ENCODE measurements at places on chromosomes 12 and 14.

DNA sequence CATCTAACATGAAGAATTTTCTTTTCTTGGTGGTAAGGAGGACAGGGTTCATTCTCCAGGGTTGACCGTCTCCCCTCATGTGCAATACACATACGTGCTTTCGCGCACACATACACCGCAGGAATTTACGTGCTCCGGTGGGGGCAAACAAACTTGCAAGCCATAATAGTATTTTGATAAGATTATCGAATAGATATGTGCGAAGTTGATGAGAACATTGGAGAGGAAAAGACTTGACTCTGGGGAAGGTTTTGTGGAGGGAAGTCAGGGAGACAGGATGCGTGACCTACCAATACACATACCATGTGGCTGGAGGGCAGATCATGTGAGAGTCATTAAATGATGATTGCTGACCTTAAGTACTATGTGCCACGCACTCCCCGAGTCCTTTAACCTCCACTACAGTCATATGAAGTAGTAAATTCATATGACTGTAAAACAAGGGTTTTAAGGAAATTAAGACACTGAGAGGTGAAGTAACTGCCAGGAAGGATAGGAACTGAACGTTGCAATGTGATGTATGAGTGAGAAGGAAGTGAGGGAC, 921 bp downstream of the RAD51B start:
- DNase-seq, result no peak

- DNase-seq, result no peak
These were observed 546.6 kb upstream of the TBX3 start for GRCh38 chr12:115230606-115231005.

- DNase-seq, result no peak
These were observed 69.2 kb downstream of the NOVA1 start for GRCh38 chr14:26528415-26529182.

- DNase-seq, result no peak
These were observed 67.1 kb upstream of the TMTC2 start for GRCh38 chr12:82619644-82620043.

DNA sequence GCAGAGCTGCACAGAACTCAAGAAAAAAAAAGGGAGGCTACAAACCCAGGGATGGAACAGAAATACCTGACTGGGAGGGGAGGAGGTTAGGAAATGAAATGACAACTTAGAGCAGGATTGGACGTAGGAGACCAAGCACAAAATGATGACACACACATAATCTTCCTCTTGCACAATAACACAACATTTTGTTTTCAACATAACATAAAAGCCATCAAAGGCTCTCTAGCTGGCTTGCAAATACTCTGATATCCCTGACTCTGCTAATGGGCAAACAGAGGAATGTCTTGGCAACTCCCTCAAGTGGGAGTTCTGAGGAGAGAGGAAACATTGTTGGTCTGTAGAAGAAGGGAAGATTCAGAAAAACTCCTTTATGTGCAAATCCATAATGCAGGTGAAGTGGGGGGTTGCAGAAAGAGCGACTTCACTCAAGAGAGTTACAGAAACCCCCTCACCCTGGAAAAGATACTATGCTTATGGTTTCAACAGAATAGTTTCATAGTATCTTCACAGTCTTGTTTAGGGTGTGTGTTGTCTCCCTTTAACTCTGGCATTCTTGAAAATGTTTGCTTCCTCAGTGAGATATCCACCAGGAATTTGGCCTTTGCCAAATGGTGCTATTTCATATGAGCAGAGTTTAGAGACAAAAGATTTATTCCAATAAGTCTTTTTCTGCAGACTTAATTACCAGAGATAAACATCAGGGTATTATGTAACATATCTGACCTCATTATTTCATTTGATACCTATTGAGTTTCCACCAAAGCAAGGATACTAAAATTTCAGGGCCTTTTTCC, 43.8 kb upstream of the LTBP2 start:
- DNase-seq, result no peak

- DNase-seq, result no peak
These were observed 2.1 kb downstream of the MAP1LC3B2 start for GRCh38 chr12:116561181-116561821.
